ENCODE measurements at places on chromosomes 2 and 18. TPM values are rescaled to one million over a fixed set of nuclear protein-coding genes. Genes with fewer than 3 reads are reported as not detected.

DNA sequence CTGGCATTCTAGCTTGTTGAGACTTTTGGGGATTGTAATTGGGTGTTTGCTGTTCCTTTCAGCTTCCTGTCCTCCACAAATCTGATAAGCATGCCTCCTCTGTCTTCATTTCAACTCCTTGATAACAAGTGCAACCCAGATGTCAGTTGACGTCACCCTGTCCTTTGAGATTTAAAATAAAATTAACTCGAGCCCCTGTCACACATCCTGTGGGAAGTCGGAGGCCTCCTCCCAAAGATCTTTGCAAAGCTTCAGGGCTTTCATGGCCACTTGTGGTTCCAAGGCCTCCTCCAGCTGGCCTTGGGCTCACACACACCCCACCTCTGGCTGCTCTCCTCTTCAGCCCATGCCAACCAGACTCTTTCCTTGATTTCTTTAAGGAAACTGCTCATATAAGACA lies 69.9 kb upstream of the ITGA6 start:
- no peak for DNase-seq

DNA sequence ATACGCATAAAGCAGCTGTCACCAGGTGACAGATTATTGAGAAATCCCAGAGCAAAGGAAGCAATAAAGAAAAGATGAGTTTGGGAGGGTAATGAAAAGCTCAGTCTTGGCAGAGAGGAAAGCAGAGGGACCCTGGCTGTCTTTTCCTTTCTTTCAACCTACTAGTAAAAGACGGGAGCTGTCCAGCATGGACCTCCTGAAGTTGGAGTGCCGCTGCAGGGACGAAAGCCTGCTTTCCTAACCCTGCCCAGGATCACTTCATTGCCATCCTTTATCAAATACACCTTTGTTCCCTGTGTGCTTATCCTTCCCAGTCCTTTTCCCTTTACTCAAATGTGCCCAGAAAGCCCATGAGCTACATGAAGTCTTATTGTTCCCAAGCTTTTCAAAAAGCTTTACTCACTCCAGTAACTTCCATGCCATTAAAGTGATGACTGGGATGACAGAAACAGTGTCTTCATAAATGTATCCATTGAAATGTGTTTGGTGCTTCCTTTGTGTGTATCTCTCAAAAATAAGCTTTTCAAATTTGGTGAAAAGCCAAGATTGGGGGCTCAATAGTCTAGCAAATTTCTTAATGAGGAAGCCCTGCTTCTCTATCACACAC lies 3.7 kb upstream of the SPR start:
- DNase-seq: peak; percentile 57

DNA sequence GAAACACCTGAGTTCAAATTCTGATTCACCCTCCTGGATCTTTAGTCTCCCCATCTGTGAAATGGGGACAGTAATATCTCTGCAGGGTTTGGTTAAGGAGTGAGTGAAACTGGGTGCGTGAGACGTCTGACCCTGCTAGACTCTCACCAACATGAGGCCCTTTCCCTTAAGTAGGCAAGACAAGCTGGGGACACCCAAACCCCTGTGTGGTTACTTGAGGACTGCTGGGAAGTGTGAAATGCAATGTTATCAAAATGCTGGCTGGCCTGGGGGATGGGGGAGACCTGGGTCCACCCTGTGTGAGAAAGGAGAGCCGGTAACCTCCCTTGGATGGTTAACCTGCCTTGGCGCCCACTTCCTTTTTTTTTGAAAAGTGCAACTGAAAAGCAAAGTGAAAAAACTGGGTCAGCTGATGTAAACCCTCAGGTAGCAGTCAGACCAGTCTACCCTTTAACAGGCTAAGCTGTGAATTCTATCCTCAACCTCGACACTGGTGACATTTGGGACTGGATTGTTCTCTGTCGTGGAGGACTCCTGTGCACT lies 82.3 kb downstream of the INPP5D start:
- no peak for DNase-seq

- no peak for DNase-seq
Observed at GRCh38 chr2:75253526-75253925, 54.2 kb upstream of the TACR1 start.

DNA sequence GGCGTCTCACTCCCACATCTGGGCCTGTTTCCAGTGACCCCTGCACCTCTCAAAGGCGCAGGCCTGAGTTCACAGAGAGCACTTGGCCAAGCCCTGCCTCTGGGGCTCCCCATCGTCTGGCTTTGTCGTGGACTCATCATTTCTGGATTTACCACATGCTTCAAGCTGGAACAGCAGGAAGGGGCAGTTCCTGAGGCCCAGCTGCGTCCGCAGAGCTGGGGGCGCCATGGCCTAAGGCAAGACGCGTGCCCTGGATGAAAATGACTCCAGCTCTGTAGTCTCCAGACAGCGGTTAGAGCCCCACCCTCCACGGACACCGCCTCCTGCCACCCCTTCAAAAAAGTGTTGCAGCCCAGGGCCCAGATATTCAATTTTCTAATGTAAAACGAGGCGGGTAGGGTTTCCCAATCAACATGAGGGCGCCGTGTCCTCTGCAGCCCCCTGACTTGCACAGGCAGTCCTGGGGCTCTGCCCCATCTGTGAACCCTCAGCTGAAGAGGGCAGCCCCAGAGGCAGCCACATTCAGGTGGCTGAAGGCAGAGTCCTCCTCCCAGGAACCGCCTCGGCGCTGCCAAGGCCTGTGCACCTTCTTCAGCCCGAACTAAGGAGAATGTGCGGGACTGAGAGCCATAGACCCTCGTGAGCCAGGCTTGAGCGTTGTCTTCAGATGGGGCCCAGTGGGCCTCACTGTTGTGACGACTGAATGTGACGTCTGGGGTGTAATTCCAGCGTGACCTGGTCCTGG lies 85.5 kb downstream of the NFATC1 start:
- no peak for DNase-seq

GRCh38 chr2:203908066-203908796 lies 28.3 kb upstream of the ICOS start:
- no peak for DNase-seq

GRCh38 chr2:159010963-159011362 lies 42.5 kb downstream of the TANC1 start:
- DNase-seq: no peak

Gene LRATD1
- 9.4 TPM for total RNA-seq

- DNase-seq: no peak
Observed at GRCh38 chr2:29263886-29264285, 148.7 kb downstream of the CLIP4 start.

Gene LIMS3
- total RNA-seq: 5.4 TPM

Gene B3GNT7
- 4.4 TPM for total RNA-seq

GRCh38 chr2:73780237-73780582 lies 307 bp upstream of the DUSP11 start:
- DNase-seq: no peak

Gene ADCY3
- 15.5 TPM for total RNA-seq

GRCh38 chr2:118168615-118169014 lies 80.3 kb downstream of the INSIG2 start:
- no peak for DNase-seq

DNA sequence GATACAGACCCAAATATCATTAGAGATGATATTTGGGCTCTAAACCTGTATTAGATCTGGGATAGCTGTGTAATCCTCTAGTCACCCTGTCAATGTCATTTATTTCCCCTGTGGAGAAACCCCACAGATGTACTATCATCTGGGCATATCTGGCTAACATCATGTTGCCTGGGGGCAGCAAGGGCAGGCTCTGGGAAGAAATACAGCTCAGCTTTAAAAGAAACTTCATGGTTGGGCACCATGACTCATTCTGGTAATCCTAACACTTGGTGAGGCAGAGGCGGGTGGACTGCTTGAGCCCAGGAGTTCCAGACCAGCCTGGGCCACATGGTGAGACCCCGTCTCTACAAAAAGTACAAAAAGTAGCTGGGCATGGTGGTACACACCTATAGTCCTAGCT lies 282.5 kb downstream of the SLC8A1 start:
- no peak for DNase-seq

Gene REG1A
- total RNA-seq: not detected
